ENCODE measurements at places on chromosomes 1 and 21.

DNA sequence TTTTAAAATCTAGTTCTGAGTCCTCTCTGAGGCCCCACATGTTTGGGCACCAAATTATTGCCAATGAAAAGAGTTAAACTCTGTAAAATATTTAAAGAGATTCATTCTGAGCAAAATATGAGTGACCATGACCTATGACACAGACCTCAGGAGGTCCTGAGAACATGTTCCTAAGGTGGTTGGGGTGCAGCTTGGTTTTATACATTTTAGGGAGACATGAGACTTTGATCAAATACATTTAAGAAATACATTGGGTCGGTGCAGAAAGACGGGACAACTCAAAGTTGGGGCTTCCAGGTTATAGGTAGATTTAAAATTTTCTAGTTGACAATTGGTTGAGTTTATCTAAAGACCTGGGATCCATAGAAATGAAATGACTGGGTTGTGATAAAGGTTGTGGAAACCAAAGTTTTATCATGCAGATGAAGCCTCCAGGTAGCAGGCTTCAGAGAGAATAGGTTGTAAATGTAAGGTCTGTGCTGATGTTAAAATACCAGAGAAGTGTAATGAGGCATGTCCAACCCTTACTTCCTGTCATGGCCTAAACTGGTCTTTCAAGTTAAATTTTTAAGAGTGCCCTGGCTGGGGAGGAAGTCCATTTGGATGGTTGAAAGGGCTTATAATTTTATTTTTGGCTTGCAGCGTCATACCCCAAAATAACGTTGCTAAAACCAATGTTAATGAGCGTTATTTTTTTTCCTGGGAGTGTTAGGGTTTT, 274.9 kb downstream of the NUF2 start:
- DNase-seq, result no peak

DNA sequence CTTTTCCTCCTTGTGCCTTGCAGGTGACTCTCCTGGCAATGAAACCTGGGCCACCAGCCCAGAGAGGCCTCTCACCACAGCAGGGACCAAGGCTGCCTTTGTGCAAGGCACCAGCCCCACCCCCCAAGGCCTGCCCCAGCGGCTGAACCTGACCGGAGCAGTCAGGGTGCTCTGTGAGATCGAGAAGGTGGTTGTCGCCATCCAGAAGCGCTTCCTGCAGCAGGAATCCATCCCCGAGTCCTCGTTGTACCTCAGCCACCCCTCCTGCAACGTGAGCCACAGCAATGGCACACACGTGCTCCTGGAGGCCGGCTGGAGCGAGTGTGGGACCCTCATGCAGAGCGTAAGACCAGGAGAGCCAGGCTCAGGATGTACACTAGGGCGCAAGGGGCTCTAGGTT, 51.7 kb downstream of the UMODL1 start:
- DNase-seq, result no peak

- no peak for DNase-seq
Observed at GRCh38 chr1:159084867-159085266, 8.3 kb upstream of the AIM2 start.

- no peak for DNase-seq
Observed at GRCh38 chr1:66240491-66241484, 293.2 kb upstream of the SGIP1 start.
